AG04450 (cell line): ENCODE measurements at places on chromosomes 13 and 19. TPM values are rescaled to one million over a fixed set of nuclear protein-coding genes. Genes with fewer than 3 reads are reported as not detected.

- DNase-seq, result no peak
Observed at GRCh38 chr19:13984186-13984585, 21.9 kb downstream of the RFX1 start.

- DNase-seq, result no peak
Observed at GRCh38 chr13:92164822-92165221, 766.4 kb downstream of the GPC5 start.

GRCh38 chr13:41458761-41459431 lies 1.5 kb downstream of the RGCC start:
- no peak for DNase-seq

- no peak for DNase-seq
Observed at GRCh38 chr19:6433663-6434062, at the start of gene SLC25A41. SLC25A41 (minus strand) TSS chr19:6433763; CDS start chr19:6433693, 70 bp downstream.

The HNRNPA1L2 gene
- polyA plus RNA-seq, result 9.7 and 11.6 TPM in 2 replicates

The GPALPP1 gene
- polyA plus RNA-seq, result 24.9 and 30.0 TPM in 2 replicates

The STOML3 gene
- polyA plus RNA-seq, result not detected in 2 replicates

The ZFR2 gene
- not detected in 2 replicates for polyA plus RNA-seq
